Smooth muscle cell of the coronary artery (primary cell): ENCODE measurements at places on chromosomes 1 and 21. TPM values are rescaled to one million over a fixed set of nuclear protein-coding genes. Genes with fewer than 3 reads are reported as not detected.

TNFSF4 gene
- 0.70 and 17.2 TPM in 2 replicates for total RNA-seq

HLCS gene
- total RNA-seq = 20.8 and 27.1 TPM in 2 replicates

RXFP4 gene
- not detected in 2 replicates for total RNA-seq

SERTAD4 gene
- 2.8 TPM in 1 of 2 replicates, not detected in the other for total RNA-seq

GADD45A gene
- total RNA-seq = 46.2 and 62.1 TPM in 2 replicates

NLRP3 gene
- 0.23 TPM in 1 of 2 replicates, not detected in the other for total RNA-seq

SLAMF9 gene
- total RNA-seq = 0.38 TPM in 1 of 2 replicates, not detected in the other

OR2AJ1 gene
- total RNA-seq = not detected in 2 replicates

OR2L5 gene
- not detected in 2 replicates for total RNA-seq

ZNF496 gene
- 4.4 and 11.5 TPM in 2 replicates for total RNA-seq
